NCI-H187 treated with DMSO at 0.1 percent for 48 hours (cell line): ENCODE measurements at places on chromosomes 1 and 21.

DNA sequence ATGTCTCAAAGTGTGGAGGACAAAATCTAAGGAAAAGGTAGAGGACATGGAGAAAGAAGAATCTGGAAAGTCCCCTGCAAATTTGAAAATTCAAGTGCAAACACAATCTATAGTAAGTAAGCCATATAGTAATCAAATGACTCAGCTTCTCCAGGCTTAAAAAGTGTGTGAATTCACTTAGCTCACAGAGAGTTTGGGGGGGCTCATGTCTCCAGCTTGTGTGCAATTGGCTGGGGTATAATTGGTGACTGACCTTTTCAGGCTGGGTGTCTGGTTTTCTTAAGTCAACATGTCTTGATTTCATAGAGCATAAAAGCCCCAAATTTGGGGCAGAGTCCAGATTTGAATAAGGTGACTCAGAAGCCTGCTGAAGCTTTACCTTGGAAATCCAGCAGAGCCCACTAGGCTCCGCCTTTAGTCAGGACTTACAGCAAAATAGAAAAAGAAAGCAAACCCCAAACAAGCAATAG, 8.6 kb downstream of the CLDN14 start:
- DNase-seq, result no peak

DNA sequence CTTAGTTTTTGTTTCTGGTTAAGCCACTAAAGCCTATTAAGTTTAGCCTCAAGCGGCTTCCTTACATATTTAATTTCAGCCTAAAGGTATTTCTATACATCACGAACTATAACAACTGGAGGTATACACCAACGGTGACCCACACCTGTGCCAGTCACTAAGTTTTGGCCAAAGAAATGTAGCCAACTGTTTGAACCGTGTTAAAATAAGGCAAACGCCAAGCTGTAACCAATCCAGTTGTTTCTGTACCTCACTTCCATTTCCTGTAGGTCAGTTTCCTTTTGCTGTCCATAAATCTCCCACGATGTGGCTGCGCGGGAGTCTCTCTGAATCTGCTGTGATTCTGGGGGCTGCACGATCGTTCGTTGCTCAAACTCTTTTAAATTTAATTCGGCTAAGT, 5.6 kb upstream of the ERO1B start:
- no peak for DNase-seq

DNA sequence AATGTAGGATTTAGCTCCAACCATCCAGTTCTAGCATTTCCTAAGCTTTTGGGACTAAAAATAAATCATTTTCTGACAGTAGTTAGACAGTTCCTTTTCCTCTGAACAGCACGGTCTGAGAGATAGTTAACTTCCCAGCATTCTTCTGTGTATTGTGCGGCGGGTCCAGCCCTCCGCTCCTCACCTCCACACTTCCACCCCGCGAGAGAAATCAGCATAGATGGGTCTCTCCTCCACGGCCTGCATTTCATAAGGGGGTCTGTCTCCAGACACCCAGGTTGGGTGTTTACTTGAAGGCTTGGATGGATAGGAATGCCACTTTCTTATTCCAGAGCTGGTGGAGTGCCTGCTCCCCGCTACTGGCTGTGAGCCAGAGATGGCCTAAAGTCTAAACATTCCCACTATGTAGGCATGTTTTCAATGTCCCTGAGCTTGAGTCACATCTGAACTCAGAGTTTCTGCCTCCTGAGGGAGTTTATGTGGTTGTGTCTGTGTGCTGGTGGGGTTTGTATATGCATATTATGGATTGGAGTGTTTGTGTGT, 38.0 kb upstream of the PPP2R5A start:
- DNase-seq, result no peak

DNA sequence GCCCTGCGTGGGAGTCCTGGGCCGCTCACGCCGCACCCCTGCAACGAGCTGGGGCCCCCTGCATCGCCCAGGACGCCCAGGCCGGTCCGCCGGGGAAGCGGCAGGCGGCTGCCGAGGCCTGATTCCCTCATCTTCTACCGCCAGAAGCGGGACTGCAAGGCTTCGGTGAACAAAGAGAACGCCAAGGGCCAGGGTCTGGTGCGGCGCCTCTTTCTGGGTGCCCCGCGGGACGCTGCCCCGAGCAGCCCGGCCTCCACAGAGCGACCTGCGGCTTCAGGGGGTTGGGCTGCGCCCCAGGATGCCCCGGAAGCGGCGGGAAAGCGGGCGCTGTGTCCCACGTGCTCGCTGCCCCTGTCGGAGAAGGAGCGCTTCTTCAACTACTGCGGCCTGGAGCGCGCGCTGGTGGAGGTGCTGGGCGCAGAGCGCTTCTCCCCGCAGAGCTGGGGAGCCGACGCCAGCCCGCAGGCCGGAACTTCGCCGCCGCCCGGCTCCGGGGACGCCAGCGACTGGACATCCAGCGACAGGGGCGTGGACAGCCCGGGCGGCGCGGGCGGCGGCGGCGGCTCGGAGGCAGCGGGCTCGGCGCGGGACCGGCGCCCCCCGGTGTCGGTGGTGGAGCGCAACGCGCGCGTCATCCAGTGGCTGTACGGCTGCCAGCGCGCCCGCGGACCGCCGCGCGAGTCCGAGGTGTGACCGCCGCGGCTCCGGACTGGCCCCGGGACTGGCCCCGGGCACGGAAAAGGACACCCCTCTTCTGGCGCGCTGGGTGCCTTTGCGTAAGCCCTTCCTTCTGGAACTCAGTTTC, 2.7 kb downstream of the FAM110D start:
- no peak for DNase-seq

GRCh38 chr1:36083635-36084496, at the start of gene TEKT2:
TEKT2 (plus strand) TSS chr1:36084094; CDS start chr1:36084922, 828 bp downstream.
- no peak for DNase-seq

DNA sequence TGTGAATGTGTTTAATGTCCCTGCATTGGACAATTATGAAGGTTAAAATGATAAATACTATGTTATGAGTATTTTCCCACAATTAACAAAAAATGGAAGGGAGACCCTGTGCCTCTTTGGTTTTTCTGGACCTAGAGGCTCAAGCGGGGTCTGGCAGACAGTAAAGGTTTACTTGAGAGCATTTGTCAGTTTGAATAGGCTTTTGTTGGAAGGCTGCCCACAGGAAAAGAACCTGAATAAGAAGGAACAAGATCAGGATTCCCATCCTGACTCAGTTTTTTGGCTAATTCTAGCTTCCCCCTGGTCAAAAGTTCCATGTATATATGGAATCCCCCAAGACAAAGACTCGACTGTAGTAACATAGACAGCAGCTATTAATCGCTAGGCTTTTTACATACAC, 150.9 kb upstream of the JUN start:
- no peak for DNase-seq

DNA sequence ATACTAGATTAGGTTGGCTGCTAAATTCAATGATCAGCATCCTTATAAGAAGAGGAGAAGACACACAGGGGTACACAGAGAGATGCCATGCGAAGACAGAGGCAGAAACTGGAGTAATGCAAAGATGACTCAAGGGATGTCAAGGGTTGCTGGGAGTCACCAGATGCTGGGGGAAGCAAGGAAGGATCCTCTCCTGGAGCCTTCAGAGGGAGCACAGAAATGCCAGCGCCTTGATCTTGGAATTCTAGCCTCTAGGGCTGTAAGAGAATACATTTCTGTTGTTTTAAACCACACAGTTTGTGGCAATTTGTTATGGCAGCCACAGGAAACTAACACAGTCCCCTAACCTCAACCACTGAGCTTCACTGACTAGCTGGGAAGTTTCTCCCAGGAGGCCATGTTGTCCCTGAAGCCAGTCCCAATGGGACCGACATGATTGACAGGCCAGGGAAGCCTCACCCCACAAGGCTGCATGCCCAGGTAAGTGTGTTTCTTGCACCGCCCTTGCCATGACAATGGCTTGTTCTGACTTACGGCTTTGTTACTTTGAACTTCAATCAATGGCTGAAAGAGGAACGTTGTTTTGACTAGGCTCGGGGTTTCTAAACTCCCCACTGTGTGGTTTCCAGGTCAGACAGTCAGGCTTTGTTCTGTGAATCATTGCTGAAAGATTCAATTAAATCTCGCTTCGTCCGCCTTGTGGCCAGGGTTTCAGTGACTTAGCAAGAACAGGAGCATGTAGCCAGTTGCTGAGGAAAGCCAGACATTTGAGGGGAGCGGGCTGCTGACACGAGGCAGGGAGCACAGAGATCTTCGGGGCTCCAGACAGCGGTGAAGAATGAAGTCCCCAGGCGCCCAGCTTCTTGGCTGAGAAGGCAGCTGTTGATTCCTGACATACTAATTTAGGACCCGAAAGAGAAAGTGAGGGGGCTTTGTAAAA, 62.3 kb downstream of the RUNX1 start:
- DNase-seq, result no peak

DNA sequence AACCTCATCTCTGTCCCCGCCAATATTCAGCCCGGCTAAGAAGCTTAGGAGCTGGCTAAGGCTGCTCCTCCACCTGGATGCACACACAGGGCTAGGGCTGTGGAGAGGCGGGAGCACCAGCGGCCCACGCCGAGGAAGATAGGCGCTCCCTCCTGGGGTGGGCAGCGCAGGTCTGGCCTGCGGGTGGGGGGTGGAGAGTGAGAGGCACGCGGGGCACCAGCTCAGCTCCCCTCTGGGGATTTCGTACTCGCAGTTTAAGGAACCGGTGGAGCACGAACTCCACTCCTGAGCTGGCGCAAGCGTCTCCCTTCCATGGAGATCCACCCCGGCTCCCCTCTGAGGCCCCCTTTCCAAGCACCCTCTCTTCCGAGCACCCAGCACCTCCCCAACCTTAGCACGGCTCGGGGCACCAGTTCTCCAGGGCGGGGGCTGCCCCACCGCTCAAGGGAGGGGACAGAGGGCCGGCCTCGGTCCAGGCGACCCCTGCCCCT, 433 bp upstream of the KAZN start:
- DNase-seq, result no peak

- no peak for DNase-seq
Observed at GRCh38 chr1:235138821-235139220, 10.2 kb upstream of the TOMM20 start.

DNA sequence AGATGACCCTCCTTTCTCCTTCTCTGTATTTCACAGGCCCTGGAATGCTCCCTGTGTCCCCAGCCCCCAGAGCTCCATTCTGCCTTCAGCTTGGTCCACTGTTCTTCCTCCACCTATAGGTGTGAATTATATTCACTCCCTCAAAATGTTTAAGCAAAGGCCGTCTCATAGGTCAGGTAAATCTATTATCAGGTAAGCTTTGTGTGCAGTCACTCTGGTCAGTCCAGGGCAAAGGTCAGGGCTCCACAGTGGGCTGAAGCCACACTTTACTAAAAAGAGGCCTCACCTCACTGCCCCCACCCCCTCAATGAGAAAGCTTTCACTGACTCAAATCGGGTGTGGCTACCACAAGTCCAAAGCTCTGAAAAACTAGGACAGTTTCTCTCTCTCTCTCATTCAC, 65.9 kb downstream of the DNTTIP2 start:
- DNase-seq, result no peak

GRCh38 chr1:181485287-181486097, 2.2 kb downstream of the CACNA1E start:
- no peak for DNase-seq

DNA sequence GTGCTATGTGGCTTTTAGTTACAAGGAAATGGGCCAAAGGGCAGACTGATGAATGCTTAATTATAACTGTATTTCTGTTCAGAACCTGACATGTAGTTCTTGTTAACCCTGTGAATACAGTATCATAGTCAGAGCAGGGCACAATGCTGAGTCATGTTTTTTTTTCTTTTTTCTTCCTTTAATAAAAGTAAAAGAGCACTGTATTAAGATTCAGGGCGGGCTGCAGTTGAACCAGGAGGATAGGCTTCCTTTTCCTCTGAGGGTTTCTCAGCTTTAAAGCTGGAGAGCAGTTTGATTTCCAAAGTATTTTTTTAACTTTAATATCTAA, 8.7 kb downstream of the CLDN8 start:
- no peak for DNase-seq

- DNase-seq, result no peak
Observed at GRCh38 chr1:156114919-156115513, 505 bp downstream of the LMNA start.

GRCh38 chr1:222620566-222620965, 2.7 kb downstream of the MIA3 start:
- DNase-seq, result no peak

DNA sequence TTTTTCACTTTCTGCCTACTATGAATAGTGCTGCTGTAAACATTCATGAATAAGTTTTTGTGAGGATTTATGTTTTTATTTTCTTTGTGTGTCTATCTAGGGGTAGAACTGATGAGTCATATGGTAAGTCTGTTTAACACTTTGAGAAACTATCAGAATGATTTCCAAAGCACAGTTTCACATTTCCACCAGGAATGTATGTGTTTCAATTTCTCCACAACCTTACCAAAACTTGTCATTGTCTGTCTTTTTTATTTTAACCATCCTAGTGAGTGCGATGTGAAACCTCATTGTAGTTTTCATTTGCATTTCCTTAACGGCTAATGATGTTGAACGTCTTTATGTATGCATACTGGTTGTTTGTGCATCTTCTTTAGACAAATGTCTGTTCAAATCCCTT, 23.5 kb downstream of the RNASEL start:
- no peak for DNase-seq

DNA sequence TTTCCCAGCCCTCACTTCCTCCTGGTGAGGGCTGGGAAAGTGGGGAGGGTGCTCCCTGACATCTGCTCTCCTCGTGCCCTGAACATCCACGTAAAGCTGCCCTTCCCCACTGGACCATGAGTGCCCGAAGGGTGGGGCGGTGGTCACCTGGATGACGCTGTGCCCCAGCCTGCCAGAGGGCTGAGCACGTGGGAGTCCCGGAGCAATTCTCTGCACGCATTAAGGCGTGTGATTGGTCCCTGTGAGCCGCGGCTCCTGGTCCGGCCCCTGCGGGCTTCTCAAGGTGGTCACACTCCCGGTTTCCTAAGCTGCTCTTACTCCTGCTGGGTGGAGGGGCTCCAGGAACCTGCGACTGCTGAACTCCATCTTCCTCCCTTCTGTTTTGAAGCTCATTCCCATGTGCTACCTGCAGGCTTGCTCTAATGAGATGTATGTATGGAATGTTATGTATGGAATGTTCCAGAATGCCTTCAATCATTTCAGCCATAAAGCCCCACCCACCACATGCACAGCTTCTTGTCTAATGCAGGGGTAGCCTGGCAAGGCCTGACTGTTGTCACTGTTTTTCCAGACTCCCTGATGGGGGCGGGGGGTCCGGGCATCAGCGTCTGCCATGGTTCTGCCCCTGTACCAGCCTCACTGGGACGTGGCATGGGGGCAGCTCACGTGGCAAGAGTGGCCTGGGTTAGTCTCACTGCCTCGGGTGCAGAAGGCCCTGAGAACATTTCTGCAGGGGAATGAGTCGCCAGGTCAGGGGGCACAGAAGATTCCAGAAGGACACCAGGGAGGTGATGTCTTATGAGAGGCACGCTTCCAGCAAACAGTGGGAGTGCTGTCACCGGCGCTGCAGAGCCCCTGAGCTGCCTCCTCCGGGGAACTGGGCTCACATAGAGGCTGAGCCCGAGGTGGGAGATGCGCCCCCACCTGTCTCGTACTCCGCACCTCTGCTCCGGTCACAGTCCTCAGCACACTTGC, 19.4 kb downstream of the KRTAP10-1 start:
- no peak for DNase-seq

DNA sequence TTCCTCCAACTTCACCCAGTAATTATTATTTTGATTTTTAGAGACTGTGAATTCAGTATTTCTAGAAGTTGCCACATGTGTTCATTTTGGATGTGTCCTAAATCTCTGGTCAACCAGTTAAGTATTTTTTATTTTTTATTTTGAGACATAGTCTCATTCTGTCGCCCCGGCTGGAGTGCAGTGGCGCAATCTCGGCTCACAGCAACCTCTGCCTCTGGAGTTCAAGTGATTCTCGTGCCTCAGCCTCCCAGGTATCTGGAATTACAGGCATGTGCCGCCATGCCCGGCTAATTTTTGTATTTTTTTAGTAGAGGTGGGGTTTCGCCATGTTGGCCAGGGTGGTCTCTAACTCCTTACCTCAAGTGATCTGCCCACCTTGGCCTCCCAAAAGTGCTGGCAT, 8.0 kb downstream of the MACF1 start:
- DNase-seq, result no peak

GRCh38 chr21:34745557-34746255, 76.9 kb downstream of the CLIC6 start:
- peak; percentile 18 for DNase-seq
